ENCODE measurements at places on chromosomes 16 and 17. TPM values are rescaled to one million over a fixed set of nuclear protein-coding genes. Genes with fewer than 3 reads are reported as not detected.

Gene DNASE1
- 24.9 TPM for polyA plus RNA-seq

Gene CCDC154
- 2.2 TPM for polyA plus RNA-seq

Gene SCARF1
- polyA plus RNA-seq: 7.7 TPM

Gene GPRC5B
- 139 TPM for polyA plus RNA-seq

Gene MT1E
- polyA plus RNA-seq: 27.2 TPM

Gene HCRT
- not detected for polyA plus RNA-seq

DNA sequence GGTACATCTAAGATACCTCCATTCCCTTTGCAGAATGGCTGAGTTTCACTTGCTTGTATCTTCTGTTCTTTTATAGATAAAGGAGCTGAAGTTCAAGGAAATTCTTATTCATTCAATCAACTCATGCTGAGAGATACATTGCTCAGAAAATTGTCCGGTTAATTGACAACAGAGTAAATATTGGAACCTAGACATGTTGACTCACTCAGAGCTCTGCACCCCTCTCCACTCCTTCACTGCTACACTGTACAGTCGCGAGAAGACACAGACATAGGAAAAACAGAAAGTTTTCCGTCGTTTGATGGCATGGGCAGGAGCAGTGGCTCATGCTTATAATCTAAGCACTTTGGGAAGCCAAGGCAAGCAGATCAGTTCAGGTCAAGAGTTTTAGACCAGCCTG, 690.5 kb upstream of the SOX9 start:
- DNase-seq: no peak

DNA sequence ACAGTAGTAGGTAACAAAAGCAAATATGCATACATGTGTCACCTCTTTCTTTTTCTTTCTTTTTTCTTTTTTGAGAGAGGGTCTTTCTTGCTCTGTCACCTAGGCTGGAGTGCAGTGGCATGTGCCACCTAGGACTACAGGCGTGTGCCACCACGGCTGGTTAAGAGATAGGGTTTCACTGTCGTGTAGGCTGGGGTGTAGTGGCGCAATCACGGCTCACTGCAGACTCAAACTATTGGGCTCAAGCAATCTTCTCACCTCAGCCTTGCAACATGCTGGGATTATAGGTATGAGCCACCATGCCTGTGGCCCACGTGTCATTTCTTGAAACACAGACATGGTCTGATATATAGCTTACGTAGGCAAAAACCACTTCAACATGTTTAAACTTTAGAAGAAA, 397.7 kb upstream of the PMFBP1 start:
- no peak for DNase-seq

GRCh38 chr17:28947639-28948038, 3.7 kb downstream of the PHF12 start:
- no peak for DNase-seq

GRCh38 chr17:73634629-73635028, 9.6 kb downstream of the SDK2 start:
- no peak for DNase-seq

GRCh38 chr17:2416010-2416734, 15.3 kb upstream of the MNT start:
- DNase-seq: peak; percentile 74

- no peak for DNase-seq
Observed at GRCh38 chr17:3222505-3222904, 15.0 kb downstream of the OR1A1 start.
